ENCODE measurements at places on chromosomes 12 and 14.

- no peak for DNase-seq
Measured at GRCh38 chr14:92800012-92800411, 5.9 kb downstream of the GOLGA5 start.

GRCh38 chr12:58314610-58315009 lies 373.2 kb downstream of the ATP23 start:
- DNase-seq, result no peak

DNA sequence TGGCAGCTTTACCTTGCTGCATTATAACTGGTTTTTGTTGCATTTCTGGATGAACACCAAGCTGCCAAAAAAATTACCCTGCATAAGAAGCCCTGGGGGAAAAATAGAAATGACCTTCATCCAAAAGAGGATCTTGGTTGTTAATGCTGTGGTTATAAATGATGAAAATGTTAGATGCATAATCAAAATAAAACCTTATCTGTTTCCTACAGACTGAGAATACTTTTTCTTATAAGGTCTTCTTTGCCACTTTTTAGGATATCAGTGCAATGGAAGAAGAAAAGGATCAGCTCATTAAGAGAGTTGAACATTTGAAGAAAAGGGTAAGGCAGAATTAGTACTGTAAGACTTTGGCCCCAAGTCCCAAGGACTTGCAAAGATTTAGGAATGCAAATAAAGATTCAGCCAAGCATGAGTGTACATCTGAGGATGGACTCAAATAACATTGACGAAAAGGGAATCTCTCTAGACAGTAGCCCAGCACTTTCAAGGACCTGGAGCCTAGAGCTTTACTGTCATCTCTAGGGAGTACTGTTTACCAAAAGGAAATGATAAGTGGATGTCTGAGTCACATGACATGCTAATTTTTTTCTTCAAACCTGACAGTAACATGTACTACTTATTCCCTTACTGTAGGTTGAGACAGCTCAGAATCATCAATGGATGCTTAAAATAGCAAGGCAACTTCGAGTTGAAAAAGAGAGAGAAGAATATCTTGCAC lies 10.7 kb downstream of the IFT81 start:
- DNase-seq, result no peak

GRCh38 chr12:116384691-116385485 lies 107.4 kb upstream of the MED13L start:
- DNase-seq, result no peak

DNA sequence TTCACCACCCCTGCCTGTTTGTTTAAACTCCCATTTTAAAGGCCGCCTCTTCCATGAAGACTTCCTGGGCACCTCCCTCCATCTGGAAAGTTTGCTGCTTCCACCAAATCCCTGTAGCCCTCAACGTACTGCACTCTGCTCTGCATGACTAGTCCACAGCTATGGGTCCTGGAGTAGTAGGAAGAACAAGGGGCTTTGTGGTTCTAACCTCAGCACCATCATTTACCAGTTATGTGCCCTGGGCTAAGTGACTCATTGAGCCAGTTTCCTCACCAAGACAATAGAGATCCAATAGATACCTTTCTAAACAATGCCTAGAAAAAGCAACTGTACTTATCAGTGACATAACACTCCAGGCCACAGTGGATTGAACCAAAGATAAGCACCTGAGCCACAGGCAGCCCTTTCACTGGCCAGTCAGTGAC lies 8.5 kb upstream of the LTBP2 start:
- no peak for DNase-seq

Measured in NCI-H524 (cell line).